K562 (cell line): ENCODE measurements at places on chromosomes 12 and 14. TPM values are rescaled to one million over a fixed set of nuclear protein-coding genes. Genes with fewer than 3 reads are reported as not detected.
A peak's percentile ranks its signal among the peaks of the same experiment; 100 is the strongest.

Gene IL22
- not detected in 2 replicates for total RNA-seq

Gene RASSF8
- 0.09 and 0.29 TPM in 2 replicates for total RNA-seq

Gene HSPB8
- total RNA-seq: 0.13 TPM in 1 of 2 replicates, not detected in the other

Gene IL31
- not detected in 2 replicates for total RNA-seq

Gene ASCL1
- not detected in 2 replicates for total RNA-seq

- DNase-seq: no peak
Measured at GRCh38 chr12:25388183-25388582, 137.5 kb upstream of the KRAS start.

GRCh38 chr14:102593061-102593824 is 794 bp downstream of the RCOR1 start:
- peak; percentile 55 for DNase-seq

- DNase-seq: no peak
Measured at GRCh38 chr14:76780875-76781647, 19.8 kb downstream of the VASH1 start.

GRCh38 chr14:103427485-103428443 is 42.5 kb downstream of the MARK3 start:
- peak; percentile 31 for DNase-seq

- no peak for DNase-seq
Measured at GRCh38 chr14:28813810-28814209, 47.2 kb downstream of the FOXG1 start.

DNA sequence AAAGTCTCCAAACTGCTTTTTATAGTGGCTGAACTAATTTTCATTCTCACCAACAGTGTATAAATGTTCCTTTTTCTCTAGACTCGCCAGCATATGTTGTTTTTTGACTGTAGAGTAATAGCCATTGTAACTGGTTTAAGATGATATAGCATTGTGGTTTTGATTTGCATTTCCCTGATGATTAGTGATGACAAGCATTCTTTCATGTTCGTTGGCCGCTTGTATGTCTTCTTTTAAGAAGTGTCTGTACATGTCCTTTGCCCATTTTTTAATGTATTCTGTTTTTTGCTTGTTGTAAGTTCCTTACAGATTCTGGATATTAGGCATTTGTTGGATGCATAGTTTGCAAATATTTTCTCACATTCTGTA is 404.9 kb downstream of the FLRT2 start:
- no peak for DNase-seq

DNA sequence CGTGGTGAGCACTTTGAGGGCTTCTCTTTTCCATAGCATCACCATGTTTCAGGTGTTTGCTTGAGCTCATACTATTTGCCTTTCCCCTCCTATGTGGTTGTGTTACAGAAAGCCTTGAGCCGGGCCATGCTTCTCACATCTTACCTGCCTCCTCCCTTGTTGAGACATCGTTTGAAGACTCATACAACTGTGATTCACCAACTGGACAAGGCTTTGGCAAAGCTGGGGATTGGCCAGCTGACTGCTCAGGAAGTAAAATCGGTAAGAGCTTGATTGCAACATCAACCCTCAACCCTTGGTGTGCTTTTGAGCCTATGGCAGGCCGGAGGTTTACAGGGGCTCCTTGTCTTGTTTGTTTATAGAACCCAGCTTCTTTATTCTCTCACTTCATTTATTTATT is 8.1 kb downstream of the LETMD1 start:
- no peak for DNase-seq

- no peak for DNase-seq
Measured at GRCh38 chr14:74326369-74327152, 21.7 kb upstream of the VRTN start.

- DNase-seq: no peak
Measured at GRCh38 chr12:101992091-101992490, 69.7 kb downstream of the WASHC3 start.

- DNase-seq: no peak
Measured at GRCh38 chr14:72856530-72857266, 37.2 kb downstream of the DPF3 start.

GRCh38 chr12:52254180-52254964 is 20.1 kb upstream of the KRT86 start:
- DNase-seq: no peak

DNA sequence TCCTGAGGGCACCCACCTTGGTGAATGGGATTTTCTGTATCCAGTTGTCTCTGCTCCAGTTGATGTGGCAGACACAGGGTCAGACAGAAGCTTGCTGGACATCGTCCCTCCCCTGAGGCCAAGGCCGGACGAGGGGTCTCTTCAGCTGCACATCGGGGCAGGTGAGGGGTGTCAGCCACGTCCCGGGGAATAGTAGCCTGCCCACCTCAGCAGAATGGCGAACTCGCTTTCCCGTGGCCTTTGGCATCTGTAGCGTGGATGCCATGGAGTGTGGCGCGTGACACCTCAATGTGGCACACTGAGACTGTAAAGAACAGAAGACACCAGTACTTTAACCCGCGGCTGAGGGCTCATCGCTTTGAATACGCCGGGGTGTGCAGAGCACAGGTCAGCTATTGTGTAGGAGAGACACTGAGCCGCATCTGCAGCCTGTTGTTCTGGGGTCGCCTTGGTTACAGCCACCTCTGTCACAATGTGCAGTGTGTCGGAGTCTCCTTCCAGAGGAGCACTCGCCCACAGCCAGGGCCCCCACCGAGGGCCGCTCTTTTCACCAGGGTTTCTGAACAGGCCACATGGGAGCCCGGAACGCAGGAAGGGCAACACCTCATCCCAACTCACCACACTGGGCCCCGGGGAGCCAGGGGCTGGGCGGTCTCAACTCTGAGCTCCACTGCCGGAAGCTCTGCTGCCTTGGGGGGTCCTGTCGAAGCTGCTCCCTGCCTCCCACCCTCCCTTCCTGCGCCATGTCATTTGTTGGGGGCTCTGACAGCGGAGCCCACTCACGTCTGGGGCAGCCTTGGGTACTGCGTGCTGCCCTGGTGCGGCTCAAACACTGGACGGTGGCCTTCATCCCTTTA is 77.0 kb downstream of the ADGRD1 start:
- DNase-seq: no peak

GRCh38 chr12:82458101-82458500 is 99.8 kb downstream of the METTL25 start:
- DNase-seq: no peak

DNA sequence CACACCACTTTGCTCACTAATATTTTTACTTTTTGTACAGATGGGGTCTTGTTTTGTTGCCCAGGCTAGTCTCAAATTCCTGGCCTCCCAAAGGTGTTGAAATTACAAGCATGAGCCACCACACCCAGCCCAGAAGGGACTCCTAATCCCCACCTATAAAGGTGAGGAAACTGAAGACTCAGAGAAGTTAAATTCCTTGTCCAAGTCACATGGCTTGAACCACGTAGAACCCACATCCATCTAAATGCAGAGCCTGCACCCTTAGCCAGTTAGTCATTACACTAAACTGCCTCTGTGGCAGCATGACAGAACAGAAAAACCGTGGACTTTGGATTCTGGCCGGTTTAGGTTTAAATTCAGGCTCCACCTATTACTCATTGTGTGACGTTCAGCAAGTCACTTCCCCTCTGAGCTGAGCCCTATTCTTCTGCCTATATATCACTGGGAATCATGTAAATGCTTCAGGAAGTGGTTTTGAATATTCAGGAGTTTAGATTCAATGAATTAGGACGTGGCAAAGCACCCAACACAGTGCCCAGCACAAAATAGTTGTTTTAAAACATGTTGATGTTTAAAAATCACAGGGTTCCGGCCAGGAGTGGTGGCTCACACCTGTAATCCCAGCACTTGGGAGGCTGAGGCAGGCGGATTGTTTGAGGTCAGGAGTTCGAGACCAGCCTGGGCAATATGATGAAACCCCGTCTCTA is 3.0 kb upstream of the CORO1C start:
- no peak for DNase-seq
